BJ (cell line): ENCODE measurements at places on chromosomes 4 and X.

GRCh38 chr4:37891260-37892159 is 626 bp downstream of the TBC1D1 start:
- DNase-seq, result no peak

DNA sequence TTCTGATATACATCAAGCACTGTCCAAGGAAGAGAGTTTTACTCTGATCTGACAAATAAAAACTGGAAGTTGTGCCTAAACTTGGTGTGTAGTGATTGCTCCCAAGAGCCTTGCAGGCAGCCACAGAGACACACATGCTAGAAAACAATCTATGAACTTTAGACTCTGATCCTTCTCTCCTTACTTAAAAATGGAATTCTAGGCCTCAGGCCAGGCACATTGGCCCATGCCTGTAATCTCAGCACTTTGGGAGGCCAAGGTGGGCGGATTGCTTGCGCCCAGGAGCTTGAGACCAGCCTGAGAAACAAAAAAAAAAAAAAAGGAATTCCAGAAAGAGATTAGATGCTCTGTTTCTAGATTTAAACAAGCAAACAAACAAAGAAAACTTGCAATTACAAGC is 45.6 kb upstream of the S100G start:
- no peak for DNase-seq

- DNase-seq, result no peak
Observed at GRCh38 chrX:53031380-53031779, 17.2 kb upstream of the GPR173 start.

GRCh38 chr4:187332141-187332540 is 608.5 kb upstream of the FAT1 start:
- DNase-seq, result no peak

DNA sequence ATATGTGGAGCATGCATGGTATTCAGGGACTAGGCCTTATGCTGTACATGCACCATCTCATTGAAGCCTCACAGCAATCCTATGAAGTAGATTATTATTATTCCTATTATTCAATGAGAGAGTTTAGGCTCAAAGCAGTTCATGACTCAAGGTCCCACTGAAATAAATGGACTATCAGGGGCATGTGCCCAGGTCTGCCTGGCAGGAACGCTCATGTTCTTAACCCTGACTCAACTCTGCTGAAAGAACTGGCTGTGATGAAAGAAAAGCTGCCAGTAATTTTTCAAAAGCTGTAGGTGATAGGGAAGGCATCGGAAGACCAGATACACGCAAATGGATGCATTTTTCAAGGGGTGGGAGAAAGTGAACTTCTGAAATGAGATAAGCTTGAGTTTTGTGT is 243.4 kb downstream of the PTTG2 start:
- DNase-seq, result no peak

DNA sequence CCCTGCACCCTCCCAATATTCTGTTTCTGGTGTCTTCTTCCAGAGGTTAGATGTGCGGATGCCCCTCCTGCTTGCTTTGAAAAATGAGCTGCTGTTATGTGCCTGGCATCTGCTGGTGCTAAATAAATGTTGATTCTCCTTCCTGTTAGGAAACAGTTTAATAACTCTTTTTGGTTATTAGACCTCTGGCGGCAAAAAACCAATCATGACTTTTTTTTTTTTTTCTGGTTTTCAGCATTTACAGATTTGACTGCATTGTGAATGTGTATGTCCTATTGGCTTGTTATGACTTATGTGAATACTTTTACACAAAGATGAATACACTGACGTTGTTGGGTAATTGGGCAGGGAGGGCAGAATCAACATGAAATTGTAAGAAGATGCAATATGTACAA is 13.6 kb upstream of the TMEM156 start:
- DNase-seq, result no peak

DNA sequence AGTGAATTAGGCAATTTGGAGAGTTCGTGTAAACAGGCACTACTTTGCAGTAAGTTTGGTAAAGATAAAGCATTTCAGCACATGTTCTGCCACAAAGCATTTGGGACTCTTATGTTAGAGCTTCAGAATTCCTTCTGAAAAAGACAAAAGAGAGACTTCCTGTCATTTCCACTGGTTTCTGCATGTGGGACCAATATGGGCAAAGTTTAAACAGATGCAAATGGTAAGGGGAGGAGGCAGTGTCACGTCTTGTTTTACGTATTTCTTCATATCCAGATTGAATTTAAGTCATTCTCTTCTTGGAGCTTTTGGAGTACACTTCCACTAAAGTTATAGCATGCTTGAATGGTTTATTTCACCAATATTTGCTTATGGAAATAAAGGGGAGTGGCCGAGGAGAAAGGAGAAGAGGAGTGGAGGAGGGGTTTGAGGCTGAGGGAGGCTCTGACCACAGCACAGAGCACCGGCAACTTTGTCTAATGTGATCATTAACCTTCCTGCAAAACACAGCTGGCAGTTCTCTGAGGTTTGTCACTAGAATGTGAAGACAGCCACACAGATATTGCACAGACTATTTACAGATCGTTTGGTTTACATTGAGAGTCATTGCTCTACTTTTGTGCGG is at the start of gene APELA:
Gene APELA, plus strand, starts transcription at position 479 of the 625 bp plus-strand sequence. CDS start 154 bp downstream, outside the sequence.
- DNase-seq, result no peak

- DNase-seq, result no peak
Observed at GRCh38 chr4:181619651-181620050, 623.6 kb upstream of the TENM3 start.

GRCh38 chr4:63558709-63559108 is 850.5 kb downstream of the TECRL start:
- DNase-seq, result no peak

DNA sequence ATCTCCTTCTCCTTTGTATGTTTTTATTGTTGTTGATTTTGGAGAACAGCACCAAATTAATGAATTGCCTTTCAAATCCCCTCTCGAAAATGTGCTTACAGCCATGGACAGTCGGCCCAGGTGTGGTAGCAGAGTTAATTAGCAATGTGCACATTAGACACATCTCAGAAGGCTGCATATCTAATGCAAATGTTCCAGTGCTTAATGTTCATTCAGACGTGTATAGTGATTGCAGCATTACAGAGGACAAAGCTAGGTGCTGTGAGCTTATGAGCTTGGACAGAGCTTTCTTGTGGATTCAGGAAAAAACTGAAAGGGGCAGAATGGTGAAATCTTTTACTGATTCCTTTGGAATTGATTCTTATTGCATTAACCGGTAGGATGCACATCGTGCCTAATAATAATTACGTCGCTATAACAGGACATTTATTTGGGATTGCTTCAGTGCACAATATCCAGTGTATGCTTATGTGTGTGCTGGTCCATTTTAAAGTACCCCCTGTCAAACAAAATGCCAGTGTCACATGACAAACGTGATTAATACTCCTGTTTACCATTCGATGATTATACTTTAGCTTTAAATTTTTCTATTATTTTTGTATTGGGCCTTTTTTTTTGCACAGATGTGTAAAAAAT is 552.9 kb upstream of the EPHA5 start:
- DNase-seq, result no peak

GRCh38 chrX:113514906-113515305 is 674.3 kb upstream of the AMOT start:
- DNase-seq, result no peak

GRCh38 chr4:184893801-184894571 is 68.2 kb upstream of the ACSL1 start:
- DNase-seq, result no peak

DNA sequence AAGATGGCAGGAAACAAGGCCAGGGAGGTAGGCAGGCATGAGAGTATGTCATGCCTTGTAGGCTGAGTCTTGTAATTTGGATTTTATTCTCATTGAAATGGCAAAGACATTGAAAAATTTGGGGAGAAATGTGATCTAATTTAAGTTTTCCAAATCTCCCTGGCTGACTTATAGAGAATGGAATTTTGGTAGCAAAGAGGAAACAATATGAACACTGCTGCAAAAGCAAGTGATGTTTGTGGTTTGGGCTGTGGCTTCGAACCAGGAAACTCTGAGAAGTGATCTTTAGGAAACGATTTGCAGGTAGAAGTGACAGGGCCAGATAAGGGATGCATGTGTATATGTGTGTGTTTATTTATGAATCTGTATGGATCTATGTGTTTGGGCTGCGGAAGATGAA is 35.6 kb downstream of the ARSJ start:
- no peak for DNase-seq

DNA sequence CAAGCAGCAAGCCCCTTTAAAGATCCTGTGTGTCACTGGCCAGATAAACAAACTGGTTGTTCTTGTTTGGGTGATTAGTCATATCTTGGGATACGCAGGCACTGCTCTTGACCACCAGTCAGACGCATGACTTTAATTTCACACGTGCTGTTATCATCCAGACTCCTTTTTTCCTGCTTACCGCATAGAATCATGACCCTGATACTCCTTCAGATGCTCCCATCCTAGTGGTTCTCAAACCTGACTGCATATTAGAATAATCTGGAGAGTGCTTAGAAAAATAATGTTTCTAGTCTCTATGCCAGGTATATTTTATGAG is 78.8 kb downstream of the CLDN22 start:
- DNase-seq, result no peak

GRCh38 chrX:133300591-133300990 is 82.4 kb upstream of the TFDP3 start:
- no peak for DNase-seq

- no peak for DNase-seq
Observed at GRCh38 chrX:132497432-132497831, 8.6 kb upstream of the MBNL3 start.
